ENCODE measurements at places on chromosomes 5 and 9.

DNA sequence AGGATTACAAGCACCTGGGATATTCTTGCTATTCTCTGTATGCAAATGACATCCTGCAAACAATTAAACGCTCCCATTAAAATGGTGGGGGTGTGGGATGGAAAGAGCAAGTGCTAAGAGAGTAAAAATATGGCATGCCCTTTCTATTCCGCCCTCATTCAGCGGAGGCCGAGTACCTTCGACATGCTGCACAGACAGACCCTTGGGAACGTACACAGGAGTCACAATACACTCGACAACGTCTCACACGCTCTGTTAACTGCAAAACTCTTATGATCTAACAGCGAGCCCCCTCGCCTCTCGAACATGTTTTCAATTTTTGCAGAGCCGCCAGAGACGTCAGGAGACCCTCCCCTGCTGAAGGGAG, 322.2 kb downstream of the CEMIP2 start:
- DNase-seq, result no peak

DNA sequence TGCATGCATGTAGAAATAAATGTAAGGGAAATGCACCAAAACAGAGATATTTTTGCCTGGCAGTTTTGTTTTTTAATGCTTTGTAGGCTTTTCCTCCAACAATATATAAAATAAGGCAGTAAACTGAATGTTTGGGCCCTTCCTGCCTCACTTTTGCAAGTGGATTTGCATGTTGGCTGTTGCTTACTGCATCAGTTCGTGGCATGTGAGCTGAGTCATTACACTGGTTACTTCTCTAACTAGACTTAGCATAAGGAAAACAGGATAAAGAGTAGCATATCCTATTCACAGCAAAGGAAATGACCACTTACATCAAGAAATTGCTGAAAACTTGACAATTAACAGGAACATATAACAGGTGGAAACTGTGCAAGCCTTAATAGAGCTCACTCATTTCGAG, 113.4 kb downstream of the TLE1 start:
- DNase-seq, result no peak

GRCh38 chr9:101117161-101117560, 88.6 kb downstream of the PLPPR1 start:
- no peak for DNase-seq

GRCh38 chr5:41617843-41618515, 107.6 kb upstream of the PLCXD3 start:
- no peak for DNase-seq
